ENCODE measurements at places on chromosomes 12 and 14. TPM values are rescaled to one million over a fixed set of nuclear protein-coding genes. Genes with fewer than 3 reads are reported as not detected.

DNA sequence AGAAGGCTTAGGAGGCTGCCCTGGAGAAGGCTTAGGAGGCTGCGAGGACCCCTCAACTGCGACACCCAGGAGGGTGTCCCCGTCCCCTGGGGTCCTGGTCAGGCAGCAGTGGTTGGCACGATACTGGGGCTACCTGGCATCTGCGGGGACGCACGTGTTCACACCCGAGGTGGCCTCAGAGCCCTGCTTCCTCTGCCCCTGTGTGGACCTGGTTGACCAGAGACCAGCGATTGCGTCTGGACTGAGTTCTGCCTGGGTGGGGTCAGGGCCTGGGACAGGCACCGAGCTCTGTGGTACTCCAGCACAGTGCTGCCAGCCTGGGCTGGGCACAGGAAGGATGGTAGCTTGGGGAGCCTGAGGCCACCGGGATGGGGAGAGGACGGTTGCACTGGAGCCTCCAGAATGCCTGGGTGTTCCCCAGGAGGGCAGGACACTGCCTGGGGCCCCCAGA lies 735 bp downstream of the ASPG start:
- no peak for DNase-seq

The KCNMB4 gene
- total RNA-seq: 18.7 TPM

The CEP83 gene
- total RNA-seq: 13.4 TPM

The MFAP5 gene
- not detected for total RNA-seq

The BTBD7 gene
- 41.1 TPM for total RNA-seq

DNA sequence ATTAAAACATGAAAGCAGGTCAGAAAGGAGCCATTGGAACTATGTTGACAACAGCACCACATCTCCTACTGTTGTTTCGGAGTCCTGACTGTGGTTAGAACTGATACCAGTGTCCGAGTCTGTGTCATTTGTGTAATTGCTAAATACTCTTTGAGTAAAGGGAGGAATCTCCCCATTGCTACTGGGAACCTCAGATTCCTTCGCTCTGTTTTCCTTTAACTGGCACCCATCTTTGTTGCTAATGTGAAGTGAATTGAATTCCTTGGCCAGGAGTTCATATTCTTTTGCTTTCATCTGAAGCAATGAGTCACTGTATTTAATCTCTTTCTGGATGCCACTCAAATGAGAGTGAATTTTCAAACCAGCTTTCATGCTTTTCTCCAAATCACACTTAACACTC lies 31.5 kb downstream of the RASSF9 start:
- no peak for DNase-seq

- DNase-seq: no peak
Observed at GRCh38 chr12:120495186-120495730, 655 bp upstream of the DYNLL1 start.

The LACRT gene
- total RNA-seq: not detected

DNA sequence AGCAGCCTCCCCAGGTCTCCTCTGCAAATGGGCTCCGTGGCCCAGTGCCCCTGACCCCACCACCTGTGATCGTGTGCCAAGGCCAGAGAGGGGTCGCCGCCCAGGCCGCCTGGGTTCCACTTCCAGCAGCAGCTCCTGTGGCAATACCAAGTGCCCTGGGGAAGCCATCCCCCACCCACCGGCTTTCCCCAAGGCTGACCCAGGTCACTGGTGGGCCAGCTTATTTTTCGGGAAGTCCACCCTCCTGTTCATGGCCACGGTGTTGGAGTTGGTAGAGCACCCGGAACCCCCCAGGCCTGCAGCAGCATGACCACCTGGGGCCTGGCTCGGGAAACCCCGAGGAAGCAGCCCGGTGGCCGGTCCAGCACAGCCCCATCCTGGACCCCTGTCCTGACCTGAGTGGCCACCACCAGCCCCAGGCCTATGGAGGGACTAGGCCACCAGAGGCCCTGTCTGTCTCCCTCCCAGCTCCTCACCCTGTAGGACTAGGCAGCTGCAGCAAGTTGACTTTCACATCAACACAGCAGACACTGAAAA lies 40.8 kb upstream of the OASL start:
- no peak for DNase-seq

DNA sequence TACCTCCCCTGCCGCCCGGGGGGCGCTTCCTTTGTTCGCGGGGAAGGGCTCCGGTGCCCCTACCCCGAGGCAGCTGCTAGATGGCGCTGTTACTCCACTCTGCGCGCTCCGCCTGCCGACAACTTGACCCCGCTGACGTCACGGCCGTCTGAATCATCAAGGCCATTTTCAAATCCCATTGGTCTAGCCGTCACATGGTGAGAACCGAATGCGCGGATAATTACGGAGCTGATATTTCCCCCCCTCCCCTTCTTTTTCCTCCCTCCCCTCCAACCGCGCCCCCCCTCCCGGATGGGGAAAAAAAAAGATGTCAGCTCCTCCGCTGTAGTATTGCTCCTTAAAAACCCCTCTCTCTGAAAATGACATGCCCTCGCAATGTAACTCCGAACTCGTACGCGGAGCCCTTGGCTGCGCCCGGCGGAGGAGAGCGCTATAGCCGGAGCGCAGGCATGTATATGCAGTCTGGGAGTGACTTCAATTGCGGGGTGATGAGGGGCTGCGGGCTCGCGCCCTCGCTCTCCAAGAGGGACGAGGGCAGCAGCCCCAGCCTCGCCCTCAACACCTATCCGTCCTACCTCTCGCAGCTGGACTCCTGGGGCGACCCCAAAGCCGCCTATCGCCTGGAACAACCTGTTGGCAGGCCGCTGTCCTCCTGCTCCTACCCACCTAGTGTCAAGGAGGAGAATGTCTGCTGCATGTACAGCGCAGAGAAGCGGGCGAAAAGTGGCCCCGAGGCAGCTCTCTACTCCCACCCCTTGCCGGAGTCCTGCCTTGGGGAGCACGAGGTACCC lies at the start of gene HOXC10:
Gene HOXC10, plus strand, starts transcription at position 246 of the 791 bp plus-strand sequence. Its CDS starts 114 bp downstream, at position 360.
- peak; percentile 91 for DNase-seq

DNA sequence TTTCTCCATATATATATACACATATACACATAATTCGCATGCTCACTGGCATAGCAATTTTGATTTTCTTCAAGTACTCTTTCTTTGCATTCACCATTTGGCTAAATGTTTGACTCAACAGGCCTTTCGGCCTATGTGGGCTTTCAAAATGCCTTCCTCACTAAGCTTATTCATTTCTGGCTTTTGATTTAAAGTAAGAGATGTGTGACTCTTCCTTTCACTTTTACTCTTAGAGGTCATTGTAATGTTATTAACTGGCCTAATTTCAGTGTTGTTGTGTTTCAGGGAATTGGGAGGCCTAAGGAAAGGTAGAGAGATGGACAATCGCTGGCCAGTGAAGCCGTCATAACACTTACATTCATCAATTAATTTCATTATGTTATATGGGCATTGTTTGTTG lies 14.5 kb upstream of the KLRD1 start:
- no peak for DNase-seq

GRCh38 chr12:63495974-63496373 lies 172.3 kb downstream of the DPY19L2 start:
- no peak for DNase-seq

The PRB2 gene
- total RNA-seq: not detected

DNA sequence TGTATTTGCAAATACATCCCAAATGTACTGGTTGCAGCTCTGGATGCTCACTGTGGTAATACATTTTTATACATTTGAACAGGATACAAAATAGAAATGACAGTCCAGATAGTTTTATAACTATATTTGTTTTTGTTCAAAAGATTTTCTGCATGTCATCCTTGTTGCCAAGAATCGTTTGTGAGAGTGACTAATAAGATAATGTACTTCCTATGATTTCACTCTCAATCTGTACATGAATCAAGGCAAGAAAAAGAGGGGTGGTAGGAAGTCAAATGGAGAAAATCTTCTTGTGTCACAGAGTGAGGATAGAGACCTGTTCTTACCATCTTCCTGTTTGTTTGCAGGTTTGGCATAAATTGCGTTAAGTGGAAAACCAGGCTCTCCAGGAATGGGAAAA lies 13.9 kb downstream of the ARPC3 start:
- DNase-seq: no peak

DNA sequence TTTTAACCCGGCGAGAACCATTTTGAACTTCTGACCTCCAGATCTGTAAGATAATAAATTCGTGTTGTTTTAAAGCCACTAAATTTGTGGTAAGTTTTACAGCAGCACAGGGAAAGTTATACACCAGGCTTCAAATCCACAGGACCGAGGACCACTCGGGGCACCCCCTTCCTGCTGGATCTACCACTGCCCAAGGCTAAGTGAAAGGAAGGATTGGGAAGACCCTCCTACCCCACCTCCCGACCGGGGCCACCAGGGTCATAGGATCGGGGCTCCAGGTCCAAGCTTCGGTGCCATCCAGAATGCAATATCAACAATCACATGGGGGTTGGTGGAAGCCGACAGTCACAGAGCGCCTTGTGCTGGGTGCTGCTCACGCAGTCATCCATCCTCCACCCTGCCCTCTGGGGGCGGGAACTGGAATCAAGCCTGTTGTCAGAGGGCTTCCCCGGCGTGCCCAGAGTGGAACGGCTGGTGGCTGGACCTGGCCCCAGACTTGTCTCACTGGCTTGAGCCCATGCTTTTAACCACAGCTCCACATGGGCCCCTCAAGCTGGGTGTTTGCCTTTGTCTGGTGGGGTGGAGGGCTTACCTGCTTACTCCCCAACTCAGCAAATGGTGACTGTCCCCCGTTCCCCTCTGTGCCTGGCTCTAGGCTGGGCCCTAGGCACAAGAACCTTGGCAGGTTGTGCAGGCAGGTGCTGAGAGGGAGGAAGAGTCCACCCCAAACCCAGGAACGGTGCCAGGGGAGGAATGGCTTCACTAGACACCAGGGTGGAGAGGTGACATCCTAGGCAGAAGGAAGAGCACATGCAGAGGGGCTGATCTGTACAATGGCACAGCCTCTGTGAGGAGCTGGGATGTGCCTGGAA lies 180.3 kb upstream of the RTL1 start:
- DNase-seq: no peak

The C12orf54 gene
- not detected for total RNA-seq

The COX8C gene
- not detected for total RNA-seq

DNA sequence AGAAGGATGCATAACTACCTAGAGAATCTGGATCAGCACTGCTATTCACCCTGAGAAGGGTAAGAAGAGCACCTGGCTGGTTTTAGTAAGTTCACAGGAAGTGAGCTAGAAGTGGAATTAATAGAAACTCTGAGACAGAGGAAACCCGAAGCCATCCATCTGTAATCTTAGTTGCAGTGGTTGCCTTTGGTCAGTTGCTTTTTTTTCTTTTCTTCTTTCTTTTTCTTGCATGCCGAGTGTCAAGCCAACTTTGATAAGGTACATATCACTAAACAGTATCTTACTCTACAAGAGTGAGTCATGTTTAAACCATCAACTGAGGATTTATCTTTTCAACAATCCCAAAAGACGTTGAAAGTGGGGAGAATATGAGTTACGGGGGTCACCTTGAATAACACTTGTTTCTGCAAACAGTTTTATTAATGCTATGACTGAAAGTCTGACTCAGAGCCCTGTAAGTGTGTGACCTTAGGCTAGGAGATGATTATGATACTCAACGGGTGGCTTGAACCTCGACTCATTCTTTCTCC lies 26.7 kb downstream of the C12orf75 start:
- no peak for DNase-seq

The GDF11 gene
- 52.4 TPM for total RNA-seq

All from glutamatergic neuron (in vitro differentiated cells).